D721Med (cell line): ENCODE measurements at places on chromosomes 13 and 19.
A peak's percentile ranks its signal among the peaks of the same experiment; 100 is the strongest.

GRCh38 chr19:10517760-10518443 lies 655 bp upstream of the S1PR5 start:
- peak; percentile 55 for DNase-seq

- no peak for DNase-seq
Observed at GRCh38 chr13:75725736-75726135, 89.6 kb downstream of the LMO7 start.

DNA sequence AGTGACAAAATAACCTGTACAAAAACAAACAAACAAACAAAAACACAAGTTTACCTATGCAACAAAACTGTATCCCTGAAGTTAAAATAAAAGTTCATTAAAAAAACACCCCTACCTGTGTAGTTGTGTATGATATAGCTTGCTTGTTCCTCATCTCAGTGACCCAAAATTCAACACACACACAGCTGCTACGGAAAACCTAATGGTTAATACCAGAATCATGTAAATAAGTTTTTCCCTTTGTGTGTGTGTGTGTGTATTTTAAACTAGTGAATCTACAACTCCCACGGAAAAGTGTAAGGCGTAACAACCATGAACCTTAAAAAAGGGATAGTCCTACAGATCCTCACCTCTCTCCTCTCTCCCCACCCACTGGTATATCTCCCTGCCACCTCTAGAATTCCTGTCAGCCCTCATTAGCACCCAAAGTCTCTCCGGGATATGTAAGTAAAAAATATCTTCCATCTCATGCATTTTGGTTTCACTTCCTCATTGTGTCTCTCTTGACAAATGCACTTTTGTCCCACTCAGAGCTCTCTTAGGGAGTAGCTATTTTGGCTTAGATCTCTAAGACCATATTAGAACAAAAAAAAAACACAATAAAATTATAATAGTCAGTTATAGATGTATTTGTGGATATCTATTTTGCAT lies 2236.5 kb downstream of the PCDH9 start:
- DNase-seq = no peak

DNA sequence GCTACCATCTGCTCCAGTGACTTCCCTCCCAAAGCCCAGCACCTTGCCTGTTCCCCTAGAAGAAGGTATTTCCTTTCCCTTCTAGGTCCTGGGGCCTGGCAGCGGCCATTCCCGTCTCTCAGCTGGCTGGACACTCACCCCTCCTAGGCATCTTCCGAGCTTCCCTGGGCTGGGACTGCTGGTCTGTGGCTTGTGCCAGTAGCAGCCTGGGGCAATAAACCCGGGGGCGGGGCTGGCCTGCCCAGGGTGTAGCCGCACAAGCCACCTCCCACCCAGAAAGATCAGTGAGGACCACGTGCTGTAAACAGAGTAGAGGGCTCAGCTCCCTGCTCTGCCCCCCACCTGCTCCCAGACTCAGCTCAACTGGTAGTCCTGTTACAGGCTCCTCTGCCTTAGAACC lies 15.0 kb downstream of the LIPE start:
- DNase-seq = no peak

DNA sequence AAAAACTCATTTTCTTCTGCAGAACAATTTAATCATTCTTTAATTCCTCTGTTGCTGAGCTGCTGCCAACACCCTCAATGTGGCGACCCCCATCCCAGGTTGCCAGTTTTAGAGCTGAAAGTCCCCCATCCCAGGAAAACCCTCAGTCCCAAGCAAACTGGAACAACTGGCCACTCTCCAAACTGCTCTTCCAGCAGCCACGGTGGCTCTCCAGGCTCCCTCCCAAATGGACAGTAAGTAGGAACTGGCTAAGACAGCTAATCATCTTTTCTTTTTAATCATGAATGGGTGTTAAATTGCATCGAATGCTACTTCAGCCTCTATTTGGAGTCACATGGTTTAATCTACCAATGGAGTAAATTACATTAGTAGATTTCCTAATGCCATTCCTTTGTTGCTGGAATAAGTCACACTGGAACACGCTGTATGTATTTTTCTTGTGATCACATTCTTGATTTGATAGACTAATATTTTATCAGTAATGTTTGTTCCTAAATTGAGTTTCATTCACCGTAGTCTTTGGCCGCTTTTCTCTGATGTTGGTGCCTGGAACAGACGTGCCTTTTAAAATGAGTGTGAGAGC lies 33.7 kb upstream of the VSTM2B start:
- DNase-seq = no peak

GRCh38 chr13:24243302-24243701 lies 66.1 kb upstream of the C1QTNF9 start:
- DNase-seq = no peak

DNA sequence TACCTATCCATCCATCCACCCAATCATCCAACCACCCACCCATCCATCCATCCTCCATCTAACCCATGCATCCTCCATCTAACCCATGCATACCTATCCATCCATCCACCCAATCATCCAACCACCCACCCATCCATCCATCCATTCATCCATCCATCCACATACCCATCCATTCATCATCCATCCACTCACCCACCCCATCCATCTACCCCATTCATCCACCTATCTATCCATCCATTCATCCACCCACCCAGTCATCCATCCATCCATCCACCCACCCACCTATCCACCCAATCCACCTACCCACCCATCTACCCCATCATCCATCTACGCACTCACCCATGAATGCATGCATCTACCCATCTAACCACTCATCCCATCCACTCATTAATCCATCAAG lies 6.6 kb downstream of the MICOS13 start:
- no peak for DNase-seq

DNA sequence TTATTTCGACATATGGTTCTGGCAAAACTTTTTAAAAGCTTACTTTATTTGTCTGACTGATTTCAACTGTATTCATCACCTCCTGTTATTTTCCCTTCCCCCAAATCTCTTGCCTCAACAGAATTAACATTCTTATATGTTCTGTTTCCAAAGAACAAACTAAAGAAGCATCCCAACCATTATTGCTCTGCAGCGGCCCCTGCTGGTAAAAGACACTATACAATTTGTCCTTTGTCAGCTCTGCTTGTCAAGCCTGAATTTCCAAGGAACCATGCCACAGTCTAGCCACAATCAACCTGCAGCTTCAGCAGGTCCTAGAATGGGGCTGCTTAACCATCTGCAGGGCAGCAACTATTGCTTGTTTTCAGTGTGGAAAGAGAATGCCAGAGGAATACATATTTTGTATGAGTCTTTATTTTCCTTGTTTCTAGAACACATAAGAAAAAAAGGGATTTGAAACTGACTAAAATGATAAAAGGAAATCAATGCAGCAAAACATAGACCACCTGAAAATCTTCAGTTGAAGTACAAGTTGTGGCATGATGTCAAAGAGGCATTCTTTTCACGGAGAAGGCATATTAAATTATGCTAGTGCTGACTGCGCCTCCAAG lies 845.3 kb downstream of the DIAPH3 start:
- no peak for DNase-seq

DNA sequence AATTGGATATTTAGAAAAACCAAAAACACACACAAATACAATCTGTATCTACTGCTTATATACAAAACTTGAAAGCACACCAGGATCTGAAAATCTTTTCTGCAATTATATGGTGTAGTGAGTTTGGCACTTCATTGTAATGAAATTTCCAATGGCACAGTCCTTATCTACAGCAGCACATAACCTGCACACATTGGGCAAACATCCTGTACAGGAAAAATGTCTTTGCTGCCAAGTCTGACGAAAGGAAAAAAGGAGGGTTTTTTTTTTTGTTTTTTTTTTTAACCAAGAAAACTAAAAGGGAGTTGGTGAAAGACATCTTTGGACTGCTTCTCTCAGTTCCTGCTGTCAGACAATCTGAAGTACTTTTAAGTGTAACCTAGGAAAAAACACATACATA lies 107.8 kb downstream of the FOXO1 start:
- DNase-seq = no peak

DNA sequence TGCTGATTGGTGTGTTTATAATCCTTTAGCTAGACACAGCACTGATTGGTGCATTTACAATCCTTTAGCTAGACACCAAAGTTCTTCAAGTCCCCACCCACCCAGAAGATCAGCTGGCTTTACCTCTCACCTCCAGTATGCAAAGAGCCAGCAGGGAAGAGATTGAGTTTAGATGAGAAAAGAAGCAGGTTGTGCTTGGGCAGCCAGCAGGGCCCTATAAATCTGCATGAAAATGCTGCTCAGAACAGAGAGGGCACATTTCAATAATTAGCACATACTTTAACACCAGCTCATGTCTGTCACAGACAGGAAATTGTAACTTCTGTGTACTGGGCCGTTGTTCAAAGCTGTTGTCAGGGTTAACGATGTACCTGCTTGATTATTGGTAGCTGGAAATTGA lies 1204.3 kb downstream of the UQCRFS1 start:
- DNase-seq = no peak

- no peak for DNase-seq
Observed at GRCh38 chr13:35630551-35631275, 154.2 kb upstream of the MAB21L1 start.

GRCh38 chr19:574658-575526 lies 2.5 kb downstream of the BSG start:
- DNase-seq = no peak

- DNase-seq = no peak
Observed at GRCh38 chr13:77779552-77780272, 82.2 kb downstream of the SLAIN1 start.

DNA sequence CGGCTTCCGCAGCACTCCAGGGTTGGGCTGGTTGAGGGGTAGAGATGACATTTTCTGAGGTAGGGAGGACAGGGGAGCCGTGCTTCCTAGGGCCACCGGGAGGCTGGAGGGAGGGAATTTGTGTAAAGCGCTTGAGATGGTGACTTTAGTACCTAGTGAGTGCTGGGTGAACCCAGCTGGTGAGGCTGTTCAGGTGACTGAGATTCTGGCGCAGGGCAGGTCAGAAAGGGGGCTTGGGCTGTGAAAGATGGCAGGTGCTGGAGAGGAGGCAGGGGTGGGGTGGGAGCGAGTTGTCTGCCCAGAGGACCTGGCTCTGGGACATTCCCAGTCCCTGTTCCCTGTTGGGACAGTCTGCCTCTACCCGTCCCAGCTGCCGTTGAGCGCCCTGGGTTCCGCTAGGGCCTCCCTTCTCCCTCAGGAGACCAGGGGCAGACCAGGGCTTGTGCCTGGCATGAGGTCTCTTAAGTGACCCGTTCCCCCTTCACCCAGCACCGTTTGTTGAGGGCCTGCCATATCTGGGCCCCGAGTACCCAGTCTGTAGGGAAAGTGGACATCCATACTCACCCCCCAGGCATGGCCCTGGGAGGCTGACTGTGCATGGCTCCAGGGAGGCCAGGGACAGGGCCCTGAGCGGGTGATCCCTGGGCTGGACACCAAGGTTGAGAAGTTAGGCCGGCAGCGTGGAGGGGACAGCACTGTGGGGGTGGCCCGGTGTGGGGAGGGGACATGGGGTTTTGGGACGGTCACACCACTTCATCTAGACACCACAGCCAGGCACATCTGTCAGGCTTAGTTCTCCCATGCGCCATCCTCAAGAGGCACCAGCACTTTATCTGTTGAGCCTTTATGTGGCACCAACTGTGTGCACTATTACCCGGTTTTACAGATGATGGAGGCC lies 5.0 kb downstream of the PTOV1 start:
- DNase-seq = peak; percentile 17

DNA sequence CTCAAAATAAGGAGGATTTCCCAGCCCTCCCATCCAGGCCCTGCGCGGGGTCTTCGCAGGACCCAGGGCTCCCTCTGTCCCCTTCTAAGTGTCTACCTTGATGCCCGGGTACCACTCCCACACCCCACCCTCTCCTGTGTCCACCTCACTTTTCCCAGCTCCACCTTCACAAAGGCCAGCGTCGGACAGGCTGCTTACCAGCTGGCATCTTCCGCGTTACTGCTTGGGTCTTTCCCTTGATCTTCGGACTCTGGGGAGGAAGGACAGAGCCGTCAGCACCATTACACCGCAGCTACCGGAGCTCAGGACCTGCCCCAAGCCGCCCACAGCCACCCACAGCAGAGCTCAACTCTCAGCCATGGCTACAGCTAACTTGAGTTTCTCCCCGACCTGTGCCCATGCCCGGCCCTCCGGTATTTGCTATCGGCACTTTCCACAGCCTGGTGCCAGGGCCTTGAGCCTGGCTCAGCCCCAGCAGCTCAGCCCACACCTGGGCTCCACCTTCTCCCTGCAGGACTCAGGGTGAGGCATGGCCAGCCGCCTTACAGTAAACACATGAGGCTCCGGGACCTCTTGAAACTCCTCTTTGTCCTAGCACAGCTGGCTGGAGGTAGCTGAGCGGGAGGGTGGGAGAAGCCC lies 3.8 kb downstream of the C13orf46 start:
- DNase-seq = no peak

DNA sequence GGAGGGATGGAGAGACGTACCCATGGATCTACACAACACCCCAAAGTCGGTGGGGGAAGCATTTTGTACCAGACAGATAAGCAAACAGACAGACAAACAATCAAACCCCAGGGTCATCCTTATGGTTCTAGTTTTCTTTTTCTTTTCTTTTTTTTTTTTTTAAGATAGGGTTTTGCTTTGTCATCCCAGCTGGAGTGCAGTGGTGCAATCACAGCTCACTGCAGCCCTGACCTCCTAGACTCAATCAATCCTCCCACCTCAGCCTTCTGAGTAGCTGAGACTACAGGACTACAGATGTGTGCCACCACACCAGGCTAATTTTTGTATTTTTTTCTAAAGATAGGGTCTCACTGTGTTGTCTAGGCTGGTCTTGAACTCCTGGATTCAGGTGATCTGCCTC lies 17.9 kb upstream of the FBL start:
- no peak for DNase-seq

DNA sequence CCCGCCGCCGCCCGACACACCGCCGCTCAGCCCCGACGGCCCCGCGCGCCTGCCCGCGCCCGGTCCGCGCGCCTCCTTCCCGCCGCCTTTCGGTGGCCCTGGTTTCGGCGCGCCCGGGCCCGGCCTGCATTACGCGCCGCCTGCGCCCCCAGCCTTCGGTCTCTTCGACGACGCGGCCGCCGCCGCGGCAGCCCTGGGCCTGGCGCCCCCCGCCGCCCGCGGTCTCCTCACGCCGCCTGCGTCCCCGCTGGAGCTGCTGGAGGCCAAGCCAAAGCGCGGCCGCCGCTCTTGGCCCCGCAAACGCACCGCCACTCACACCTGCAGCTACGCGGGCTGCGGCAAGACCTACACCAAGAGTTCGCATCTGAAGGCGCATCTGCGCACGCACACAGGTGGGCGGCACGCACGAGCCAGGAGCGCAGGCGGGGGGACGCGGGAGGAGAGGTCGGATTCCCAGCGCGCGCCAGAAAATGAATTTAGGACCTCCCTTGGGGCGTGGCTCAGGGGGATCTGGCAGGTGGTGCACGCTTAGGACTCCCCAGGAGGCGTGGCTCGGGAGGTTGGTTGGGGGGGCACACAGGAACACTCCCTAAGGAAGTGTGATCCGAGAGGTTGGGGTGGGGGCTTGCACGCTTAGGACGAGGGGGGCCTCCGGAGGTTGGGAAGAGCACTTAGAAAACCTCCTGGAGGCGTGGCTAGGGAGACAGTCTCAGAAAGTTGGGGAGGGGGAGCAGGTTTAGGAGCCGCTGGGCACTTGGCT lies 1.2 kb downstream of the KLF2 start:
- DNase-seq = no peak

GRCh38 chr19:30864391-30865215 lies 484.6 kb downstream of the TSHZ3 start:
- no peak for DNase-seq
